ENCODE measurements at places on chromosomes 4 and X.

GRCh38 chr4:137819964-137820383 lies 287.7 kb upstream of the PCDH18 start:
- DNase-seq, result peak; percentile 79

DNA sequence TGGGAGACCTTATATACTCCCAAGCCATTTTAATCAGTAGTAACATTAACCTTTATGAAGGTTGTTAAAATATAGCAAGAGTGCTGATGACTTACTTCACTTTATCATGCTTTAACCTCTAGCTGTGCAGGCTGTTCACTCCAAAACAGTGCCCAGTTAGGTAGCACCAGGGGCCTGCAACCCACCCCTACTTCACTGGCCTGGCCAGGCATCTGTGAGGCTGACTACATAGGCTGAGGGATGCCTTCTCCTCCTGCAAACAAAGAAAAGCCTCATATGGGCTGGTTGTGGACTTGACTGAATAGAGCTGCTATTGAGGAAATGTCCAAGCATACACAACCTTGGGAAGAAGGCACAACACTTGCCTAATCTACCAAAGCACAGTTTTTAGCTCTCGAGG lies 172.8 kb downstream of the SHROOM3 start:
- no peak for DNase-seq

- no peak for DNase-seq
Observed at GRCh38 chr4:183038436-183038835, 60.6 kb upstream of the WWC2 start.

DNA sequence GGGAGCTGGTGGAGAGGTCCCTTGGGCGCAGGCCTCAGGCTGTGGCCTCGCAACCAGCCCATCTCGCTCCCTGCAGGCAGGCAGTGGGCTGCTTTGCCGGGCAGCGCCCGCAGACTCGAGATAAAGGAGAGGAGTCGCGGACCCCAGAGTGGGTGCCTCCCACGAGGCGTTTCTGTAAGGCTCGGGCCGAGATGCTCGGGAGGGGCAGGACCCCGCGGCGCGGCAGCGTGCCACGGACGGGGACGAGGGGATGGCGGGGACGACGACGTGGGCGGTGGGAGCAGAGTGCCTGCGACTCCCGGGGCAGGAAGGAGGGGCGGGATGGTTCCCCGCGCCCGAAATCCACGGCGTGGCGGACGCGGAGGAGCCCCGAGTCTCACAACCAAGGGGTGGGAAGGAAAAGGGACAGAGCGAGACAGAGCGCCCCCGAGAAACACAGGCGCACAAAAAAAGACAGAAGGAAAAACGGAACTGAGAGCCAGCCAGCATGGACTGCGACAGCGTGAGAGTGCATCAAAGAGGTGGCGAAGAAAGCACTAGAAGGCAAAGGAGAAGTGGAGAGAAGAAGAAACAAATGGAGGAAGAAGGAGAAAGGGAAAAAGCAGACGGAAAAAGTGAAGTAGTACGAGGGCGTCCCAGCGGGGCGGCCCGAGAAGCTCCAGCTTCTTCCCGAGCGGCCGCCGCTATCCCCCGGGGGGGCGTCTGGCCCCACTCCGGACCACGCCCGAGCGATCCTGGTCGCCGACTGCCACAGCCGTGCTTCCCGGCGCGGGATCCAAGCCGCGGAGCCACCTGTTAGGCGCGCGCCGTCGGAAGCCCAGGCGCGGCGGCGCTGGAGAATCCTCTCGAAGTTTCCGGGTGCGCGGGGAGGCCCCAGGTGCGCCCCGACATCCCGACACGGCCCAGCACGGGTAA lies 1.5 kb downstream of the BEND4 start:
- DNase-seq, result no peak

- DNase-seq, result no peak
Observed at GRCh38 chr4:129176864-129177263, 80.9 kb downstream of the C4orf33 start.
